ENCODE measurements at places on chromosomes 2 and 18.

GRCh38 chr18:5196253-5197031 lies 615 bp downstream of the AKAIN1 start:
- no peak for DNase-seq

GRCh38 chr2:147488472-147488871 lies 356.4 kb upstream of the ACVR2A start:
- DNase-seq: no peak

DNA sequence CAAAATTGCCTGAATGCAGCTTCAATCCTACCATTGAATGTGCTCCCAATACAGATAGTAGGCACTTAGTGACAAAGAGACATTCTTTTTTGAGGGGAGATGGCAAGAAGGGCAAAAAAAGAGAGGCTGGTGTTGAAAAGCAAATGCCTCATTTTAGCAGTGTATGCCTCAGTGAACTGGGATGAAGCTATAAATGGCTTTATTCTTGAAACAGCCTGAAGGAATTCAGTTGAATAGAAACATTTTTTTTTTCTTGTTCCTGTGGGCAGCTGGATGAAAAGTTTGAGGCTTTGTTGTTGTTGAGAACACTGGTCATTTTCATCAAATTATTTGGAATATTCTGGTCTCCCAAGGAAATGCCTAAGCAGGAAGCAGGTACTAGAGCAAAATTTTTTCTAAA lies 228.9 kb downstream of the RNF144A start:
- no peak for DNase-seq

DNA sequence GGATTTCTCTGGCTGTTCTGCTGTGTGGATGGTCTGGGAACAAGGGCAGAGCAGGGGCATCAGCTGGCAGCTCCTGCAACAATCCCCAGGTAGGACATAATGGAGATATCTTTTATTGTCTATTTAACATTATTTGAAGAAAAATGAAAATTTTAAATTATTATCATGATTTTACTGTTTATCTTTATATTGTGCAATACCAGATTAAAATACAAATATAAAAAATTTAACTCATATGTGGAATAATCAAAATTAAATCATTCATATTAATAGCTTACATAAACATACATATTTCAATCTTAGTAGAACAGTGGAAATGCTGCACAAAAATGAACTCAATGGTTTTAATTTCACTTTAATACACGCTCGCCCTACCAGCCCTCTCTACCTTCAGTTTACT lies 70.6 kb upstream of the FAM110C start:
- no peak for DNase-seq

DNA sequence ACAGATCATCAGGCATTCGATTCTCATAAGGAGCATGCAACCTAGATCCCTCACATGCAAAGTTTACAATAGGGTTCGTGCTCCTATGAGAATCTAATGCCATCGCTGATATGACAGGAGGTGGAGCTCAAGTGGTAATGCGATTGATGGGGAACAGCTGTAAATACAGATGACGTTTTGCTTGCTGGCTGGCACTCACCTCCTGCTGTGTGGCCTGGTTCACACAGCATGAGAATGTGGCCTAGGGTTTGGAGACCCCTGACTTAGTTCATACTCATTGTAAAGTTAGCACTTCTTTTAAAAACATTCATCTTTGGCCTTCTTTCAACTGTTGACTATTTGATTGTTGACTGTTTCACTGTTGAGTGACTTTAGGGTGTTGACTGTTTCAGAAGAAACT lies 8.7 kb upstream of the CHMP1B start:
- DNase-seq: no peak

DNA sequence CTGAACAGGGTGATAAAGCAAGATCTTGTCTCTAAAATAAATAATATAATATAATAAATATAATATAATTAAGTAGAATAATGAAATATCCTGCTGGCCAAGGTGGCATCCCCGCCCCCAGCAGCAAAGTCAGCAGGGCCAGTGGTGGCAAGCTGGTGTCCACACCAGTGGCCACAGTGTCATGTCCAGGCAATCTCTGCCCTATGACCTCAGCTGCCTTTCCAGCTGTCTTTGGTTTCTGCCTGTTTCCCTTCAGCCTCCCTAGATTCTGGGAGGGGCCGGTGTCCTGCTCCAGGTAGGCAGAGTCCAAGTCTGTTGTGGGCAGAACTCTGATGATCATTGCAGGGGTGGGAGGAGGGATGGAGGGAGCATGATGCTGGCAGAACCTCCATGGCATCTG lies 16.2 kb upstream of the STEAP3 start:
- DNase-seq: no peak

DNA sequence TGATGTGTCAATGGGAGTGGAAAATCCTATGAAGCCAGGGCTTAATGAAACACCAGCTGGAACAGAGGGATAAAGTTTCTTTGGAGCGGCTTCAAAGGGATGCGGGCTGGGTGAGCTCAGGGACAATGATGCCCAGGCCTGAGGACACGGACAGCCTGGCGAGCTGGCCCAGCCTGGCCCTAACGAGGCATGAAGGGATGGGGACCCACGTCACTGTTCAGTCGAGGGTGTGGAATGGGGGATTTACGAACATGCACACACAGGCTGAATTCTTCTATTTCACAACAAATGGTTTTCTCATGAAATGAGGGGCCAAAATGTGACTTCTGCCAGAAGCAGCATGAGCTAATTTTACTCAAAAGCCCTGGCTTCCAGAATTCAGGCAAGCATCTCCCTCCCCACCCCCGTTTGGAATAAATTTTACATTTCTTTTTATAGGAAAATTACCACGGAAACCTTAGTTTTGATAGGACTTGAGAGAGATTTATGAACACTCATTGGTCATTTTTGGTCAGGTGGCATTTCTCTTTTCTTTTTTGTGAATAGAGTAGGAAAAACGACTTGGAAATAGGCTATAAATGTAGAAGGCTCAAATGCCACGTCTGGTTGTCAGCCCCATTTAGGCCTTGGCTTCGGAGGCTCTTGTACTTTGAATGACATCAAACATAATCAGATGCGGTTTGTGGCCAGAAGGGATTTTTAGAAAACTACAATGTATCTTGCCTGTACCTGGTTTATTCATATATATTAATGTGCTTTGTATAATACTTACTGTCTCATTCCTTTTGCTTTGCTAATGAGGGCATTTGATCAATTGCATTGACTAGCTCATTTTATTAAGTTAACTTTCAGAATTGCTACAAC lies 893.8 kb upstream of the CELF4 start:
- DNase-seq: no peak

- DNase-seq: no peak
Measured at GRCh38 chr2:85611217-85611704, 605 bp downstream of the C2orf68 start.

GRCh38 chr2:30139131-30139870 lies 7.5 kb upstream of the YPEL5 start:
- no peak for DNase-seq

DNA sequence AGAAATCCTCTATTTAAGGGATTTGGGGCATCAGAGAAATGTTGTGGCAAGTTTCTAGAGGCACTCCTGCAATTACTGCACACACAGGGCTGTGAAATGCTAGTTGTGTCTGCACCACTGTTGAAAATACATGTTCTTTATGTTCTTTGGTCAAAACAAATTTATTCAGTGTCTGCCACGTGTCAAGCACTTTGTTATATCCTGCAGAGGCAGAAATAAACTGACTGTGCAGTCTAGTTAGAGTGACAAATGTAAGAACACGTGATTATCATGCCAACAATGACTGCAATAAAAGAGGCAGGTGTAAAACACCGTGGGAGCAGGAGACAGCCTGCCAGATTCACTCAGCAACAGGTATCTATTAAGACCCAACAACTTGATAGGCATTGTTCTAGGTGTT lies 423.3 kb downstream of the LRP1B start:
- no peak for DNase-seq

GRCh38 chr2:19543663-19544383 lies 185.4 kb upstream of the OSR1 start:
- no peak for DNase-seq

- no peak for DNase-seq
Measured at GRCh38 chr2:159399716-159400415, 113.4 kb upstream of the WDSUB1 start.

DNA sequence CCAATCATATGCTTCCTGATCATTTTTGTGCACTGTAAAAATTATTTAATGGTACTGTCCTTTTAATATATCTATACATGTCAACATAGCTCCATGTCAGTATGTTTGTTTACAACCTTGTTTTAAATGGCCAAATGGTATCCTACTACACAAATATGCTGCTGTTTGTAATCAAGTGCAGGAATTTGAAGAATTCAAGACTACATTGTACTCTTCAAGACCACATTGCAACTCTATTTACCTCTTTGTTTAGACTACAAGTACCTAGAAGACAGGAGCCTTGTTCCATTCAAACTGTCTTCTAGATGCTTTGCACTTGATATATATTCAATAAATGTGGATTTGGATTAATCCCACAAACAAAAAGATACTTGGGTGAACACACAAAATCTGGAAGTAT lies 41.7 kb downstream of the CNTNAP5 start:
- no peak for DNase-seq

DNA sequence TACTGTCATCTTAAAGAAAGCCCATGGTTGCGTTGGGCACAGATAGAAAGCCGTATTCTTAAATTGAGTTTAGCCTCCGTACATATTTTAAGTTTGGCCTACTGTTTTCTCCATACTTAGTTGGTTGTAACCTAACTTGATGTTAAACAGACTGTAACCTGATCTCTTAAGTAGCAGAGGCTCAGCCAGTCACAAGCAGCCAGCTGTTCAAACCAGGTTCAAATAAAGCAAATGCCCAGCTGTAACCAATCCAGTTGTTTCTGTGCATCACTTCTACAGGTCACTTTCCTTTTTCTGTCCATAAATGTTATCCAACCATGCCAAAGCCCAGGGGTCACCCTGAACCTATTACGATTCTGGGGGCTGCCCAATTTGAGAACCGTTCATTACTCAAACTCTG lies 10.0 kb upstream of the THADA start:
- no peak for DNase-seq

- no peak for DNase-seq
Measured at GRCh38 chr2:240670402-240670801, 12.3 kb downstream of the AQP12B start.

- no peak for DNase-seq
Measured at GRCh38 chr18:38307914-38308313, 742.3 kb upstream of the CELF4 start.

DNA sequence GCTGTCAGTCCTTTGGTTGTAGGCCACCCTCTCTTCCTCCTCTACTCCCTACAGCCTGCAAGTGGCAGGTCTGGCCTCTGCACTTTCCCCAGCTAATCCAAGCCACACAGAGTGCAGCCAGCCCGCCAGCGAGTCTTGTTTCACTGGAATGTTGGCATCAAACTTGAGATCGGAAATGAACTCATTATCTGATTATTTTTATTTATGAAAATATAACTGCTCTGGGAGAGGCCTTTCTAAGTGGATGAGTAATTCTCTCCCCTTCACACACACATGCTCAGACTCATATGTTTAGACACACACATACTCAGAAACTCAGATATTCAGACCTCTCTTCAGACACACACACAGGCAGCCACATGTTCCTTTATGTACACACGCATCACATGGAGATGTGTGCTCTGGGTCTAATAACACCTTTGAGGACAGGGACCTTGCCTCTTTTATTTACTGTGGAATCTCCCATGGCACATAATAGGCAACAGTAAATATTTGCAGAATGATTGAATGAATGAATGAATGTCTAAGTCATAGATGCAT lies 151.3 kb downstream of the ZFP36L2 start:
- DNase-seq: no peak

Data from activated T-cell treated with anti-CD3 and anti-CD28 coated beads for 1 hour (primary cell).